ENCODE measurements at places on chromosomes 4 and X.

DNA sequence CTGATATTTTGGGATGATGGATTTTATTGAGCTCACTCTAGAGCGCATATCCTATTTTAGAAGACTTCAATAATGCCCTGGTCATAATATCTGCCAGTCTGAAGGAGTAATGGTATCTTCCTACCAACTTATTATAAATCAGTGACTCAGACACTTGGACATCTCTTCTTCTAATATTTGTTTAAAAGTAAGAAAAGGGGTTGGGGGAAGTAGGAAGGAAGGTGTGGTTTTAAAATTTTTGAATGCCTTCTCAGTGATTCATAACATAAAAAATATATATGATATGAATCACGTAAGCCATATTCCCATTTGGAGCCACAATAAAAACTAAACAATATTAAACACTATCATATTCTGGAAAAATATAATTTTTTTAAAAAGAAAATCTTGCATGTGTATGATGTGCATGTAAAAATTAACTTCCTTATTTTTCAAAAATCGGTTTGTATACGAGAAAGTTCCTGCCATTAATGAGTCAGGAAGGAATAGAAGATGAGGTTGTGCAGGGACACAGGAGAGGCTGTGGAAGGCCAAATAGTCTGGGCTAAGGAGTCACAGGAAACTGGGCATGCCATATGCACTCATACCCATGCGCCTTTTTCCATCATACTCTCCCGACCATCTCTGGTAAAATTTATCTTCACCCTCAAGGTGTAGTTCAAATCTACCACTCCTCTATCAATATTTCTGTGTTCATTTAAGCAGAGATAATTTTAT is 286.5 kb downstream of the EPHA5 start:
- DNase-seq: no peak

- no peak for DNase-seq
These were observed 22.8 kb downstream of the STAP1 start for GRCh38 chr4:67581208-67581857.

- DNase-seq: no peak
These were observed 14.5 kb downstream of the FHDC1 start for GRCh38 chr4:152950402-152951274.

- no peak for DNase-seq
These were observed 18.2 kb downstream of the PTTG2 start for GRCh38 chr4:37978248-37978924.

DNA sequence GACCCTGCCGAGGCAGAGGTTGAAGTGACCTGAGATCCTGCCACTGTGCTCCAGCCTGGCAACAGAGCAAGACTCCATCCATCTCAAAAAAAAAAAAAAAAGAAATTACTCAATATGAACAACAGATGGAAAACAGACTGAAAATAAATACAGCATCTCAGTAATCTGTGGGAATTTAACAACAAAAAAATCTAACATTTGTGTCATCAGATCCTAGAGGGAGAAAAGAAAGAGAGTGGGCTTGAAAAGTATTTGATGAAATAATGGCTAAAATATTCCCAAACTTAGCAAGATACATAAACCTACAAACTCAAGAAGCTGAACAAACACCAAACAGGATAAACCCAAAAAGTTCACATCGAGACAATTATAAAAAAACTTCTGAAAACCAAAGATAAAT is 84.7 kb downstream of the CENPC start:
- DNase-seq: no peak

DNA sequence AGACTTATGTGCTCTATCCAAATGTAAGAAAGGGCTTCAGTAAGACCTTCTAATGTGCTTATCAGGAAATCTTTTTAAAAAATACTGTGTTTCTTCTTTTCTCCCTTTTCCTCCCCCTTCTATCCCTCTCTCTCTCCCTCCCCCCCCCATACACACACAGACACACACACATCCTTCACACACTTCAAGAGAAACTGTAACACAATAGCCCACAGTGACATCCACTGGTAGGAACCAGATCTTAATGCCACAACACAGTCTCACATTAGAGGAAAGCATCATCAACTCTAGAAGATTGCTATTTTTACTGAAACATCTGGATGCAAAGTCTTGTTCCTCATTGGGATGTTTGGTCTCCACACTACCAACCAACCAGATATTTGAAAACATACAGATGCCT is 4.6 kb downstream of the PCDH19 start:
- DNase-seq: no peak

GRCh38 chrX:71118985-71119535 is 664 bp downstream of the MED12 start:
- DNase-seq: no peak

DNA sequence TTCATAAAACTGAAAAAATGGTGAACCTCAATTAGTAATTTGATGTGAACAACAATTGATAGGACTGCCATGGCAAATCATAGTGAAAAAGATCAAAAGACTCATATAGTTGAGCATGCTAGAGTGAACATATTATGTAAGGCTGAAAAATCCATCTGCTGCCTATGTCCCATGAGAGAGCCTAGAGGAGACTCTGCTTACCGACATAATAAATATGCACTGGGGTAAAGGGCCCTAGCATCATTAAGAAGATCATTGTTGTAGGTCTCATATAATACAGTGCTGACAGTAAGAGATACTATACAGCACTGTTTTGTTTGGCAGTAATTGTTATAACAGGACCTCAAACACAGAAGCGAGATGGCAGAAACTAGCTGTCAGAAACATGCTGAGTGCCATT is 229.0 kb downstream of the PABPC4L start:
- no peak for DNase-seq

- no peak for DNase-seq
These were observed 1673.8 kb upstream of the AGA start for GRCh38 chr4:179116011-179116410.

All from stimulated activated CD4-positive, alpha-beta T cell treated with anti-CD3 and anti-CD28 coated beads, TNF-alpha, amount 100 ng/mL, for 1 hour (primary cell).